ENCODE measurements at places on chromosomes 5 and 9. TPM values are rescaled to one million over a fixed set of nuclear protein-coding genes. Genes with fewer than 3 reads are reported as not detected.

GRCh38 chr5:74054641-74055421, 428.8 kb downstream of the ARHGEF28 start:
- DNase-seq = no peak

- DNase-seq = no peak
Measured at GRCh38 chr9:38244971-38245370, 147.5 kb upstream of the ALDH1B1 start.

DNA sequence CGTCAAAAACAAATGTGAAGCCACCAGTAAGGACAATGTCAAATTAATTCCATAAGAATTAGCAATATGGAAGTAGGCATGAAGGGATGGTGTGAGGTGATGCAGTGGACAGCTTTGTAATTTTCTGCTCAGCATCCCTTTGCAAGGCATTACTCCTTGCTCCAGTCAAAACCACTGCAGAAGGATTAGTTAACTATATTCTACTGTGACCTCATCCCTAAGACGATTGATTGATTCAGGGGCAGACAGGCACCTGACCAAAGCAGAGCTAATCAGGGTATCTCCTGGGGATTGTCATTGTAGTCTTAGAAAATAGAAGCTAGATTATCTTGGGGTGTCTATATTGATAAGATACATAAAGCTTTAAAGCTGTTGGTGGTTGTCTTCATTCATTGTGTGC, 98.7 kb downstream of the NMUR2 start:
- no peak for DNase-seq

DNA sequence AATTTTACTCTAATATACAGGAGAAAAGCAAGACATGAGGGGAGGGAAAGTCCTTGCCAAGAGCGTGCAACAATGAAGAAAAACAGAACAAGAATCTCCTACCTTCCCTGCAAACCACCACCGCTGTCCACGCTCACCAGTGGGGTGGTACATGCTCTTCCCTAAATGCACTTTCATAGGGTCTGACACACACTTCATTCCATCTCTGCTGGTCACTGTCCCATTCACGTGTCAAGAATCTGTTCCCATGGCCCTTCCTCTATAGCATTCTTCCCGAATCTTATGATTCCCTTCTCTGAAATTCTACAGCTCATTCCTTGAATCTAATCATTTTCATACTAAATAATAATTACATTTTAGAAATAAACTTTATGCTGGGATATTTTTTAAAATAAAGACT, 11.4 kb upstream of the DNAH5 start:
- no peak for DNase-seq

DNA sequence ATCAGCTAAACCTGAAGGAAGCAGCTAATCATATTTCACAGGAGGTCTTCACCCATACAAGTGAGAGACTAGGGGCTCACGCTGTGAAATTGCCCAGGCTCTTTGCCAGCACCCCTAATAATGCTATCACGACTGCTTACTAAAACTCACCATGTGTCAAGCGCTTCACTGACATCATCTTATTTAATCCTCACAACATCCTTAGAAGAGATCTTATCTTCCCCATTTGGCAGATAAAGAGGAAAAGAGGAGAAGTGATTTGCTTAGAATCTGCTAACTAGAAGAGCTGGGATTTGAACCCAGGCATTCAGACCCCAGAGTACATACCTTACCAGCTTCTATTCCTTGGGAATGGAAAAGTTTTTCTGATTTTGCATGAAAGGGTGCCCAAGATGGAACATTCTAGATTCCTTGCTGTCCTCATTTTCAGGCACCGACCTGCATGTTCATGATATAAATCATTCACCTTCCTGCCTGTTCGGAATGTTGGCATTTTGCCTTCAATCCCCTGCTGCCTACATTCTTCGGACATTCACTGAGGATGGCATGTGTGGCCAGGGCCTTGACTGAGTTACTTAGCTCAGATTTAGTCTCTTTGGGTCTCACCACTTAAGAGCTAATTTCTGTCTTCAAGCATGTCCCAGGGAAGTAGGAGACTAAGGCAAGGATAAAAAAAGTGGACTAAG, 88.1 kb downstream of the SH3TC2 start:
- DNase-seq = no peak

- peak; percentile 11 for DNase-seq
Measured at GRCh38 chr5:100838048-100838473, 65.0 kb downstream of the ST8SIA4 start.

- no peak for DNase-seq
Measured at GRCh38 chr5:93899026-93899600, 157.7 kb upstream of the POU5F2 start.

- DNase-seq = no peak
Measured at GRCh38 chr9:99305820-99306811, 84.0 kb downstream of the SEC61B start.

- no peak for DNase-seq
Measured at GRCh38 chr5:96743805-96744204, 63.9 kb downstream of the ERAP1 start.

GRCh38 chr5:152072091-152072490, 147.4 kb upstream of the GLRA1 start:
- peak; percentile 45 for DNase-seq

DNA sequence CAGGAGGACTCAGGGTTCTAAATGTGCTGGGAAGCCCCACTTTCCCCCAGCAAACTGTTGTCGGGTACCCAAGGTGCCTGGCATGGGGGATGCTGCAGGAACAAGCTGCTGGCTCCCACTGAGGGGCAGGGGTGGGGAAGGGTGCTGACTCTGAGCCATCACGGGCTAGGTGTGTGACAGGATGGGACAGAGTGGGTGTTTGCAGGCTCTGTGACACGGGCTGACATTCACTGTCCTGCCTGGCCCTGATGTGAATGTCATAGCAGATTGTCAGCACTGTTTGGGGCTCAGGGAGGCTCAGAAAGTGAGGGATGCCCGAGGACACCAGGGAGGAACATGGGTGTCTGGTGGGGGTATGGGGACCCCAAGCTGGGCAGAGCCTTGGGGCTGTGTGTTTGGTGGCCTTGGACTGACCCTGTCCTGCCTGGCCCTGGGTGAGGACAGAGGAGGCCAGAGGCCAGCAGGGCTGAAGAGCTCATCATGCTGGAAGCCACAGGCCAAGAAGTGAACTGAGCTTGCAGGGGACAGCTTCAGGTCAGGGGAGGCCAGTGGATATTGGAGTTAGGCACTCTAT, 20.6 kb downstream of the WNK2 start:
- no peak for DNase-seq

- no peak for DNase-seq
Measured at GRCh38 chr9:35763803-35764202, 9.7 kb upstream of the MSMP start.

DNA sequence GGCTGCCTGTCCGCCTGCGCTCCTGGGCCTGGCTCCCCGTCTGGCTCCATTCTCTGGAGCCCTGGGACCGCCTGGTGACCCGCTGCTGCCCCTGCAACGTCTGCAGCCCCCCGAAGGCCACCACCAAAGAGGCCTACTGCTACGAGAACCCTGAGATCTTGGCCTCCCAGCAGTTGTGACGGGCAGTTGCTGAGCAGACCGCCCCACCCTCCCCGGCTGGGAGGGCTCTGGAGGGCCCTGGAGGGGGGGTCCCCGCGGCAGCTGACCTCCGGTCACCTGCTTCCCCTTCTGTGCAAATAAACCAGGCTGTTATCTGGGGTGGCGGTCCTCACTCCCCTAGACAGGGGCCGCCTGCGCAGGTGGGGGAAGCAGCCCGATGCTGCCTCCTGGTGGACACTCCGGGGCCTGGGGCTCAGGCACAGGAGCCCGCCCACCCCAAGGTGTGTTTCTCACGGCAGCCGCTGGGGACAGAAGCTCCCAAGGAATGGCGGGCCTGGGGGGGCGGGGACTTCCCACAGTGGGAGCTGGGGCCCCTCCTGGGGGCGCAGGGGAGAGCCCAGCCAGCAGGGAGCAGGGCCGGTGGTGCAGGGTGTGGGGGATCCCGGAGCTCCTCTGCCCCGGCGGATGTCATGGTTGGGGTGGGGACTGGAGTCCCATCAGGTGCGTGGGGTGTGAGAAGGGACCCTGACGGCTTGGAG, 4.7 kb upstream of the TUBB4B start:
- peak; percentile 60 for DNase-seq

GRCh38 chr5:123907349-123907748, 395.4 kb downstream of the CSNK1G3 start:
- DNase-seq = no peak

- DNase-seq = peak; percentile 80
Measured at GRCh38 chr5:181173420-181174342, 26.3 kb downstream of the OR2V2 start.

GRCh38 chr5:143619040-143619439, 192.9 kb upstream of the HMHB1 start:
- no peak for DNase-seq

- DNase-seq = peak; percentile 20
Measured at GRCh38 chr9:98037357-98037756, 19.2 kb upstream of the NANS start.

- peak; percentile 90 for DNase-seq
Measured at GRCh38 chr5:116652196-116652729, 77.6 kb upstream of the SEMA6A start.

GRCh38 chr5:167528651-167529050, 762.8 kb upstream of the WWC1 start:
- DNase-seq = no peak

GRCh38 chr5:66475731-66476130, 120.5 kb upstream of the MAST4 start:
- DNase-seq = no peak

DNA sequence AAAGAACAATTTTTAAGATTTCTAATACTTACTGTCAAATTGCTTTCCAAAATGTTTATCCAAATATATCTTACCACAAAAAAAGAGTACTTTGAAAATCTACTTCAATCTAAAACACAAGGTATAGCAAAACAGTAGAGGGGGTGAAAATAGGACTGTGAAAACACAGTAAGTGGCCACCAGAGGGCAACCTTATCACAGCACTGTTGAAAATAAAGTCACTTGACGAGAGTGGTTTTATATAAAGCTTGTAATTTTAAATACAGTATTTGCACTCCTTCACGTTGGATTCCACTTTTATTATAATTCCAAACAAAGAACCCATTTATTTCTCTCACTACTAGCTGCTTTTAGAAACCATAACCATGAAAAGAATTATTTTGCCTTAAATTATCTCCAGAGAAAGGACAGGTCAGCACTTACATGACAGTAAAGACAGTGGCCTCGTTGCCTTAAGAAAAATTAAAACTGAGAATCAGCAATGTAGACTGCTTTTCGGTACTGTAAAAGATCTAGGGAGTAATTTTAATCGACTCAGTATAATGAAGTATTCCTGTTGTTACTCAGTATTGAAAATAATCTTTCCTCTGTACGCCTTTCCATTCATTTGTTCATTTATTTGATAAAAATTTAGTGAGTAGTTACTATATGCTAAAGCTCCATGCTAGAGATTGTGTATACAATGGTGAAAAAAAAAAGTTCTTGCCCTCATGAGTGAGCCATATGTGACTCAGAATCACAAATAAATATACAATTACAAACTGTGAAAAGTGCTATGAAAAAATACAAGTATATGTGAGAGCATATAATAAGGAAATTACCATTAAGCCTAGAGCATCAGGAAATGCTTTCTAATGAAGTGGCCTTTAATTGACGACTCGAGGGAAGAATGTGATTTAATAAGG, 40.0 kb upstream of the CDK5RAP2 start:
- peak; percentile 54 for DNase-seq

DNA sequence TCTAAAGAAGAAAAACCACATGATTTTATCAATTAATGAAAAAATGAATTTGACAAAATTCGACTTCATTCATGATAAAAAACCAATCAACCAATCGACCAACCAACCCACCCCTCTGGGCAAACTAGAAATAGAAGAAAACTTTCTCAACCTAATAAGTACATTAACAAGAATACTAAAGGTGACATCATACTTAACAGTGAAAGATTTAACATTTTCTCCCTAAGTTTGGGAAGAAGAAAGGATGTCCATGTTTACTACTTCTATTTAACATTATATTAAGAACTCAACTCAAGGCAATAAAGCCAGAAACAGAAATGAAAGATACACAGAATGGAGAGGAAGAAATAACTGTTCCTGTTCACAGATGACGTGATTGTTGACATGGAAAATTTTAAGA, 476.1 kb upstream of the MEF2C start:
- DNase-seq = no peak

DNA sequence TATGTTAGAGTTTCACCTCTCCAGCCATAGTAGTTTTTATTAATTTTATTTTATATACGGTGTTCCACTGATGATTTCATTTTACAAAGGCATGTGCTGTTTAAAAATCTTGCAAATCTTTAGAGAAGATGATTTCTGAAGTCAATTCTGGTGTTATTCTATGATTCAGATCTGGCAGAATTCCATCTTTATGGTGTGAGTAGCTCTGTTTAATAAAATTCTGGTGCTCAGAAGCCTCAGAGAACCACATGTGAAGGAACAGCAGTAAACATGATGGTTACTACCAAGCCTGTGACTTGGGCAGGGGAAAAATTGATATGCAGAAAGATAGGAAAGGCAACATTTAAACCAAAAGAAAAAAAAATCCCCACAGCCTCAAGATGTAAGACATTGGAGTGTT, 299.7 kb downstream of the NPR3 start:
- peak; percentile 38 for DNase-seq

DNA sequence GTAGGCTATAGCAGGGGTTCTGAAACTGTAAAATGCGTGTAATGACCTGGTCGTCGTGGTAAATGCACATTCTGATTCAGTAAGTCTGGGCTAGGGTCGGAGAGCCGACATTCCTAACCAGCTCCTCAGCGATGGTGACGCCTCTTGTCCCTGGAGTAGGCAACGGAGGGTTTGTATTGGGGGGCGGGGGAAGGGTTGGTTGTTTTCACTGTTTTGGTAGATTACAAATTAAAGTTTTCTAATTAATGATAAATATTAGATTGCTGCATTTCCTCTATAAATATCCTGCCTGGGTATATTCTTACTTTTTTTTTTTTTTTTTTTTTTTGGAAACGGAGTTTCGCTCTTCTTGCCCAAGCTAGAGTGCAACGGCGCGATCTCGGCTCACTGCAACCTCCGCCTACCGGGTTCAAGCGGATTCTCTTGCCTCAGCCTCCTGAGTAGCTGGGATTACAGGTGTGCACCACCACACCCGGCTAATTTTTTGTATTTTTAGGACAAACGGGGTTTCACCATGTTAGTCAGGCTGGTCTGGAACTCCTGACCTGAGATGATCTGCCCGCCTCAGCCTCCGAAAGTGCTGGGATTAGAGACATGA, 566 bp upstream of the ALDH7A1 start:
- DNase-seq = no peak

GRCh38 chr5:3217771-3218495, 377.7 kb upstream of the IRX1 start:
- no peak for DNase-seq

DNA sequence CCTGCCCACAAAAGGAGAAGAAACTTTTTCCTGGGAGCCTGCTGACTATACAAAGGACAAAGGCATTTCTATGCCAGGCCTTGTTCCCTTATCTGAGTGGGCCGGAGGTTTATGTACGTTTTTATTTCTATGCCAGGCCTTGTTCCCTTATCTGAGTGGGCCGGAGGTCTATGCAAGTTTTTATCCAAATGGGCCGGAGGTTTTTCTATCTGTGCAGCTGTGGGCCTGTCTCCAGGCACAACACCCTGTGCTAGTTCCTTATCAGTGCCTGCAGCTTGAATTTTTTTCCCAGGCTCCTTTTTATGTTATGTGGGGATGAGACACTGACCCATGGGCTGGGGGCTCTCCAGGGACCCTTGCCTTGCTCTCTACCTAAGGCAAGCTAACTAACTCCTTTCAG, 5.5 kb downstream of the SLC25A2 start:
- no peak for DNase-seq

OBP2B gene
- total RNA-seq = not detected

SLC6A18 gene
- not detected for total RNA-seq

GABRP gene
- total RNA-seq = not detected

PDZD2 gene
- 0.33 TPM for total RNA-seq

SLC34A3 gene
- not detected for total RNA-seq

GLRA1 gene
- total RNA-seq = not detected

SLC25A51 gene
- total RNA-seq = 91.7 TPM

FBP2 gene
- not detected for total RNA-seq

REXO4 gene
- total RNA-seq = 21.1 TPM

KIAA1191 gene
- total RNA-seq = 59.1 TPM

HTR1A gene
- not detected for total RNA-seq

All from fibroblast of lung (primary cell).